ENCODE measurements at places on chromosomes 6 and 20.

- DNase-seq, result no peak
Observed at GRCh38 chr6:140586426-140587061, 1212.1 kb upstream of the CITED2 start.

DNA sequence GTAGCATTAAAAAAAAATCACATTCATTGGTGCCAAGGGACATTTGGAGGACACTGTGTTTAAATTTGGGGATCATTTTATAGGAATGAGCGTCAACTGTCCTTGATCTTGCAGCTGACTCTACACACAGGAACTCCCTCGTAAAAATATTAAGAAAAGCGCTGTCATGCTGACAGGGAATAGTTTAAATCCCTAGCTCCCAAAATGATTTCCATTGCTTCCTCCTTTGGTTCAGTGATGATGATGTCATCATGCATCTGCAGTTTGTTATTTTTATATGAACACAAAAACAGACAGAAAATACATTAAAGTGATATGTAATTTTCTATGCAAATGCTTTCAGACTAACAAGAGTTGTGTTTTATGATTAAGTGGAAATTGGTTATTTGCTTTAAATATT lies 275.6 kb downstream of the BTBD9 start:
- no peak for DNase-seq

- DNase-seq, result no peak
Observed at GRCh38 chr6:150981095-150981494, 115.6 kb downstream of the MTHFD1L start.

GRCh38 chr6:18363746-18364145 lies 23.4 kb upstream of the RNF144B start:
- DNase-seq, result no peak

DNA sequence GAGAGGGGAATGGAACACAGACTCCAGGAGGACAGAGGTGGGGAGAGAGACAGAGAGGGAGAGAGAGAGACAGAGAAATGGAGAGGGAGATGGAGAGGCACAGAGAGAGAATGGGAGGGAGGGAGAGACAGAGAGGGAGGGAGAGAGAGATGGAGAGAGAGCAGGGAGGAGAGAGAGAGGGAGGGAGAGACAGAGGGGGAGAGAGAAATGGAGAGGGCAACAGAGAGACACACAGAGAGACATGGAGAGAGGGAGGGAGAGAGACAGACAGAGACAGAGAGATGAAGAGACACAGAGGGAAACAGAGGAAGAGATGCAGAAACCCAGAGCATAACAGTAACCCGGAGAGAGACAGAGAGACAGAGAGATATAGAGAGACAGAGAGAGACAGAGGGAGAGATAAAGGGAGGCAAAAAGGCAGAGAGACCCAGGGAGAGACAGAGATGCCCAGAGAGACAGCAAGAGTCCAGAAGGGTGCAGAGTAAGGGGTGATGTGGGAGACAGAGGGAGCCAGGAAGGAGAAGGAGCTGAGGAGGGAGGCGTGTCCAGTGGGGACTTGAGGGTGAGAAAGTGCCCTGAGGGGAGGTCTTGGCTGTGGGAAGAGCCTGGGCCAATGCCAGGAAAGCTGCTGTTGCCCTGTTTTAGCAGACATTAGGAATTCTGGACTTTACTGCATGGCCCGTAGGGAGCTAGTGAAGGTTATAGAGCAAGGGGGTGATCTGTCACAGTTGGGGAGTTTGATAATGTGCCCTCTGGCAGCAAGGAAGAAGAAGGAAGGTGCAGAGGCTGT lies 78.3 kb downstream of the SRC start:
- no peak for DNase-seq

DNA sequence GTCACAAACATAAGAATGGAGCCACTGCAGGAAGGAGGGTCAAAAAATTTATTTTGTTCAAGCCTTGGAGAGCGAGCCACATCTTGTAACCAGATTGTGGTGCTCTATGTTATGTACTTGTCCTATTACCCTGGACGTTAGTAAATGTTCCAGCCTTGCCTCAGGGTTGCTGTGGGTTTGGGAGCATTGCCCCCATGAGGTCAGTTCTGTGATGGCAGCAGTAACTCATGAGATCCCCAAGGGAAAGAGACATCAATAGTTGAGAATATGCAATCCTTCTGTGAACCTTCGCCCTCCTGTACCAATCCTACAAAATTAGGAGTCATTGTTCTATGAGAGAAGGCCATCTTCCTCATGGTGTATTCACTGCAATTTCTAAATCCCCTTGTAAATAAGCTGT lies 16.4 kb upstream of the CFAP206 start:
- DNase-seq, result no peak

GRCh38 chr6:170151804-170152123 lies 139.1 kb downstream of the DLL1 start:
- DNase-seq, result no peak

GRCh38 chr6:166770216-166771116 lies 143.4 kb upstream of the RPS6KA2 start:
- DNase-seq, result no peak

- DNase-seq, result no peak
Observed at GRCh38 chr6:158654498-158654897, 4.6 kb downstream of the SYTL3 start.

DNA sequence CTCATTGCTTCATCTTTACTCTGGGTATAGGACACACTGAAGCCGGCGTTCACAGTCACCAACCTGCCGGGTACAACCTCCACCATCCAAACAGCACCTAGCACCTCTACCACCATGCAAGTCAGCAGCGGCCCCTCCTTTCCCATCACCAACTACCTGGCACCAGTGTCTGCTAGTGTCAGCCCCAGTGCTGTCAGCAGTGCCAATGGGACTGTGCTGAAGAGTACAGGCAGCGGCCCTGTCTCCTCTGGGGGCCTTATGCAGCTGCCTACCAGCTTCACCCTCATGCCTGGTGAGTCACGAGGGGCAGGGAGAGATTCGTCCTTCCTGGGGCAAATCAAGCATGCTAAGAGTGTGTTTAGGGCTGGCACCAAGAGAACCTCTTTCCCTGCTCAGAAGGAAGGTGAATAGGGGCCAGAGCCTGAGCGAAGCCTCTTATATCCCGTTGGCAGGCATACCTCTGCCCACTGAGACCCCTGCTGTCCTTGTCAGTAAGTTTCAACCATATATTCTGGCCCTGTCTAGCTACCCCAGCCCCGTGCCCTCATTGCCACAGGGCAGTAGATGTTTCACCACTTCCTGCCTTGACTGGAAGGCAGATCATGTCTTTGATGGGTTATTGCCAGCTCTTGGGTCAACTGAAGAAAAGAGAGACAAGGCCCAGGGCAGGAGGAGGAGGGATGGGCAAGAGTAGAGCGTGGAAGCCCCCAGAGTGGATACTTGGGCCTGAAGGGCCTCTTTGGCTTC lies 4.8 kb downstream of the SRF start:
- DNase-seq, result no peak

DNA sequence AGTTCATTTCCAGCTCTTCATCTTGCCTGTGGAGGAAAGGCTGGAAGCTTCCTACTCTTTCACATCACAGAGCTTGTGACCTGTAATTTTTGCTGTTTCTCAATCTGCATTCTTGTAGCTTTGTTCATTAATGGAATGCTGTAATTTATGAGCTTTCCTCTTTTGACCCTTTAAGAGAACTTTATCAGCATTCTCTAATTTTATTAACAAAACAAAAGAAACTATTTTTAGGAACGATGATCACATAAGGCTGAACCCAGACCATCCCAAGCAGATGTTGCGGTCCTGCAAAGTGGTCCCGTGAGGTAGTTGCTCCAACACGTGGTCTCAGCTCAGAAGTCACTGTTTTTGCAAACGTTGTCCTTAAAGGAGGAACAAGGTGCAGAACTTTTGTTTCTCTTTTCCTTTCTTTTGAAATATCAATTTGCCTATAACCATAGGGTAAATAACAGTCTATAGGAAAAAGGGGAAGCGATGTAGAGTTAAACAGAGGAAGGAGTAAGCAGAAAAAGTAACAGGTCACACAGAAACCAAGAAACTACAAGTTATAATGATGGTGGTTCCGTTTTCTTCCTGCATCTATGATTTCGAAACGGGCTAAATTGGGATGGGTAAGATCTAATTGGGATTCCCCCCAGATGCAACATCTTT lies 121.3 kb upstream of the PHACTR1 start:
- DNase-seq, result no peak

DNA sequence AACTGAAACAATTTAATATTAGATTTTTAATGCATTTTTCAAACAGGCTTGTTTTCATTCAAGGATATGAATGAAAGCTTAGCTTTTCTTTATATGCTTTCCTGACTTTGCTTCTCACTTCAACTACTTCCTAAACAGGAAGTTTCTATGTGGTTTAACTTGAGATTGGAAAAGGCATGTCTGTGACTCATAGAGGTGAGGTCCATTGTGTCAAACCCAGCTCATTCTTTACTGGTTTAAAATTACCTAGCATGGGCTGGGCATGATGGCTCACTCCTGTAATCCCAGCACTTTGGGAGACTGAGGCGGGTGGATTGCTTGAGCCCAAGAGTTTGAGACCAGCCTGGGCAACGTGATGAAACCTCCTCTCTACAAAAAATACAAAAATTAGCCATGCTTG lies 34.4 kb downstream of the EFHC1 start:
- no peak for DNase-seq

- no peak for DNase-seq
Observed at GRCh38 chr6:391559-392440, at the start of gene IRF4. IRF4 (plus strand) TSS chr6:391752; CDS start chr6:393153, 1,401 bp downstream.

- no peak for DNase-seq
Observed at GRCh38 chr20:38190166-38190565, 25.1 kb upstream of the TGM2 start.

GRCh38 chr20:31685853-31686643 lies 36.6 kb downstream of the BCL2L1 start:
- DNase-seq, result no peak

DNA sequence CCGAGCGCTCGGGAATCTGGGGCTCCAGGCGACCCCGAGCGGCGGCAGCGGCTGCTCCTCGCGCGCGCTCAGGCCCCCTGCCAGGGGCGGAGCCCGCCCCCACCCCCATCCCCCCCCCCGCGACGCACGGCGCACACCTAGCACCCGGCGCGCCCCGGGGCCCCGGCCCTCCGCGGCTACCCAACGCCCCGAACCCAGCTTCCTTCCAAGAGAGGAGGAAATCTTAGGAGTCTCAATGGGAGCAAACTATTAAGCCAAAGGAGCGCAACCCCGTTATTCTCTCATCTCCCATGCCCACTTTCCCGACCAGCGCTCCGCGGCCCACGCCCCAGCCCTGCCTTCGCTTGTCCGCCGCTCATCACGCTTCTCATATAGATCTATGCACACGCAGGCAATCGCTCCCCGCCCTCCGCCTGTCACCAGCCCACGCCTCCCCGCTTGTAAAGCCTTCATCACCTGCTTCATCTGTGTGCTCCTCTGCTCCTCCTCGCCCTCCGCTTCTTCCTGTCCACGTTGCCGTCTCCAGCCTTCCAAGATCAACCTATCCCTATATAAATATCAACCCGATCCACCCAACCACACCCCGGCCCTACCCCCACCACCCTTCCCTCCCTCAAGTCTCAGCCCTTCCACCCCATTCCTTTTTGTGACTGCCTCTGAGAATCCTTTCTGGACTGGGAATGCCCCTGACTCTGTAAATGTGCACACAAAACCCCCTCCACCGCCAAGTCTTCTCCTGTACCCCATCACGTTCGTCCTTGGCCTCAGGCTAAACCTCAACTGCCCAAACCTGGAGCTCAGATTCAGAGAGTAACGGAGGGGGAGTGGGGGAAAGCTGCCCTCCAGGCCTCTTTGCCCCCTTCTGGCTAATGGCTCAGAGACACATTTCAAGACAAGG lies at the start of gene DLK2:
Gene DLK2 (minus strand): TSS at position 18 of the 898 bp plus-strand sequence. CDS start 723 bp downstream, outside the sequence.
- peak; percentile 9 for DNase-seq

- DNase-seq, result no peak
Observed at GRCh38 chr20:25543068-25543467, 42.3 kb downstream of the NINL start.

DNA sequence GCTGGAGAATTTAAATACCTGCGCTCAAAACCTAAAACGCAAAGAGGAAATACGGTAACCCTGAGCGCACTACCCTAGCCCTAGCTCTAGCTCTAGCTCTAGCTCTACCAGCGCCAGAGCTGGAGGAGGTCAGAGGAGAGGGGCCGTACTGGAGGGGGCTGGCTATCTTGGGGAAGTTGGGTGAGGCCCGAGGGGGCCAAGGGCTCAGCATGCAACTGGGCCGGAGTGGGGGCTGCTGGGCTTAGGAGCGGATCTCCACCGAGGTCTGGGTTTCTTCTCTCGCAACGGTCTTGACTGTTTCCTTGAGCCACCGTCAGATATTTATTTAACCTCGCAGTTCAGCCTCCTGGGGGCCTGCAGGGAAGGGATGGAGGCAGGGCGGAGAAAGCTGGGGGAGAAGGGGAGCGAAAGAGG lies 91.0 kb downstream of the NCR2 start:
- no peak for DNase-seq

- no peak for DNase-seq
Observed at GRCh38 chr6:117616391-117617209, 14.3 kb upstream of the GOPC start.

DNA sequence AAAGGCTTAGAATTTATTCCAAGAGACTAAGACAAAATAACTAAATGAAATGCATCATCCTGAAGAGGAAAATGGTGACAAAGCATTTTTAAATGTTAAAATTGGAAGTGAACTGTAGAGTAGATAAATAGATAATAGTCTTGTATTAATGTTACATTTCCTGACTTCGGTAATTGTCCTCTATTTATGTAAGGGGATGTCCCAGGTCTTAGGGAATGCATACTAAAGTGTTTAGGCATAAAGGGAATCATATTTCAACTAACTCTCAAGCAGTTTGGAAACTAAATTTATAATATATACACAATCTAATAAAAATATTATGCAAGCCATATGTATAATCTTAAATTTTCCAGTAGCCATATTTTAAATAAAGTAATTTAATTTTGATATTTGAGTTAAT lies 159.3 kb downstream of the WDR27 start:
- no peak for DNase-seq

- DNase-seq, result no peak
Observed at GRCh38 chr6:52362443-52363227, 684 bp downstream of the PAQR8 start.

GRCh38 chr20:38304845-38305447 lies 990 bp downstream of the BPI start:
- DNase-seq, result no peak

DNA sequence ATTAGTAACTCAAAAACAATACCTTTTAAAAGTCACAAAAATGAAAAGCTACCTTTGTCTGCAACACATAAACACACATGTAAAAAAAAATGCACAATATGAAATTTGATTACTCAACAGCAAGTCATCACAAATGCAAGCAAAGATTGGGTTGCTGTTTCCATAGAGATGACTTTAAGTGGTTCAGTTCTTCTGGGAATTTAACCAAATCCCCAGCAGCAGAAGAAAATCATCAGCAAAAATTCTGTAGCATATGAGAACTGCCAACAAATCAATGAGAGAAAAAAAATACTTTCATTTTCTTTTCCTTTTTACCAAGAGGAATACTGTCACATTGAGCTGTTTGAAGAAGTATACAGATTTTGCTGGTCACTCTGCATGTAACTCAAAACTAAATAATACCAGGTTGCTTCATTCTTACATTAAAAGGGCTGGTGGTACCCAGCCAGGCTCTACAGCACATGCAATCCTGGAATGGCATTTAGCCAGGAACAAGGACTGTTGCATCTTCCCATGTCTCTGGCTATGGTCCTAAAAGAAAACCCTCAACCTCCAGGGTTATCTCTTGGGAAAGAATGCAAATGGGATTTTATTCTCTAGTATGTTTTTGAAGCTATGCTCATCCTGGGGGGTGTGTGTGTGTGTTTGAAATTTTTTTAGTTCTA lies 158.3 kb downstream of the OPRM1 start:
- no peak for DNase-seq

Data from stimulated activated CD4-positive, alpha-beta T cell treated with anti-CD3 and anti-CD28 coated beads, TNF-alpha, amount 100 ng/mL, for 1 hour (primary cell).